Muscle of back (tissue), 13 donors: ENCODE measurements at places on chromosomes 3 and 15. TPM values are rescaled to one million over a fixed set of nuclear protein-coding genes. Genes with fewer than 3 reads are reported as not detected.

ATP13A4 gene
- polyA plus RNA-seq, result 1.1 TPM

- DNase-seq, result no peak
Observed at GRCh38 chr3:62361261-62361660, 12.1 kb downstream of the FEZF2 start.

DNA sequence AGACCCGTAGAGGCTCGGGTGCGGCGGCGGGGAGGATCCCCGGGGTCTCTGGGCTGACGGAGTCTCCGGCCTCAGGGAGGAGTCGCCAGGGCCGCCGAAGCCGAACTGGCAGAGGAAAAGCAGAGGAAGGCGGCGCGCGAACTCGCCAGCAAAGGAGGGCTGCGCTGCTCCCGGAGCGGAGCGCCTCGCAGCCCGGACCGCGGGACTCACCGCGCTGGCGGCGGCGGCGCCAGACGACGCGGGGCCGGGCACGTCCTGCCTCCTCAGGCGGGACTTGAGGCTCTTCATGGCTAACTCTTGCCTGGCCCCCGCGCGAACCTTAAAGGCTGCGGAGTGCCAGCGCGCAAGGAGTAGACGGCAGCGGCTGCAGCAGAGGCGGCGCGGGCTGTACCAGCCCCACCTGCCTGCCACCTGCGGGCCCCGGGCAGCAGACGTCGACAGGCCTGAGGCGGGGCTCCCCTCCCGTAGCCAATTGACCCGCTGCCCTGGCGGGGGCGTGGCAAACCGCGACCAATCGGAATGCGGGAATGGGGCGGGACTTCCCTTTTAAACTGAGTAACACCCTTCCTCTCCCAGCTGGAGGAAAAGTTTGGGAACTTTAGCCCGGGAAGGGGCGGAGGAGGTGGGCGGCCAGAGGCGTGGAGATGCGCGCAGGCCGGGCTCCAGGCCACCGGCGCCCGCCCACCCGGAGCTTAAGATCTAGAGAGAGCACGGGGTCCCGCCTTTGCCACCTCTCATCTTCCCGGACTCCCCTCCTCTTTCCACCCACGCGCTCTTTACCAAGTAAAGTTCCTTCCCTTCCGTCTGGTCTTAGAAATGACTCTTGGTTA is at the start of gene UACA:
Gene UACA, minus strand, starts transcription at position 439 of the 830 bp plus-strand sequence. Its CDS starts 151 bp downstream, at position 288.
- peak; percentile 99 for DNase-seq

DNA sequence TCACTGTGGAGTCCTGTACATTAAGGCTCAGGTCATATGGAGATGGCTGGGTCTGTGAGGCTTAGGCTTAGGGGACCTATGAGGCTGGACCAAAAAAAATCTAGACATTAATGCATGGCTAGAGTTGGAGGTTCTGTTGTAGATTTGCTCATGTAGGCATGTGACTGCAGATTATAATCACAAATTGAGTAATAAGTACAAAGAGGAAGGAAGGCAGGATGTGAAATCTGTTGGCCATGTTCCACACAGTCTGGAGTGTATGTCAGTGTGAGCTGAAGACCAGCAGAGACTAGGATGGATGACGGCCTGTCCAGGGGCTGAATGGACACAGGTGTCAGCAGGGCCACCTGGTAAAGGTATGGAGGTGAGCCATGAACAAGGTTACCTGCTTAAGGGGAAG is at the start of gene ST3GAL6:
Gene ST3GAL6, plus strand, starts transcription at position 265 of the 400 bp plus-strand sequence. CDS start 5,101 bp downstream, outside the sequence.
- DNase-seq, result peak; percentile 56

BNC1 gene
- 1.5 TPM for polyA plus RNA-seq

GRCh38 chr15:92003515-92004067 is 150.1 kb downstream of the SLCO3A1 start:
- no peak for DNase-seq

- DNase-seq, result no peak
Observed at GRCh38 chr3:110397115-110397514, 674.5 kb upstream of the NECTIN3 start.

- DNase-seq, result no peak
Observed at GRCh38 chr3:195075199-195075940, 195.6 kb downstream of the XXYLT1 start.

ASB14 gene
- polyA plus RNA-seq, result 0.42 TPM

ZNF710 gene
- 25.7 TPM for polyA plus RNA-seq

DNA sequence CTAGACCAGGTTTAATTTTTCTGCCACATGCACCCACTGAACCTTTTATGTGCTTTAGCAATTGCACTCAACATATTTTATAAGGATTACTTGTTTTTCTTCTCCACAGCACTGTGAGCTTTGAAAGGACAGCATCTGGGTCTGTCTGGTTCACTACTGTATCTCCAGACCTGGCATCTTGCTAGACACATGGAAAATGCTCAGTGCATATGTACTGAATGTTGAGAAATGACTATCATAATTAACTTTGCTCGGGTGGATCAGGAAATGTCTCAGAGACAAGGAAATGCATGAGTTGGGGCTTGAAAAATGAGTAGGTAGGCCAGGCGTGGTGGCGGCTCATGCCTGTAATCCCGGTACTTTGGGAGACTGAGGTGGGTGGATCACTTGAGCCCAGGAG is 40.2 kb downstream of the DOCK3 start:
- peak; percentile 5 for DNase-seq

THSD4 gene
- polyA plus RNA-seq, result 23.9 TPM

GOLGA8N gene
- polyA plus RNA-seq, result 12.5 TPM

DNA sequence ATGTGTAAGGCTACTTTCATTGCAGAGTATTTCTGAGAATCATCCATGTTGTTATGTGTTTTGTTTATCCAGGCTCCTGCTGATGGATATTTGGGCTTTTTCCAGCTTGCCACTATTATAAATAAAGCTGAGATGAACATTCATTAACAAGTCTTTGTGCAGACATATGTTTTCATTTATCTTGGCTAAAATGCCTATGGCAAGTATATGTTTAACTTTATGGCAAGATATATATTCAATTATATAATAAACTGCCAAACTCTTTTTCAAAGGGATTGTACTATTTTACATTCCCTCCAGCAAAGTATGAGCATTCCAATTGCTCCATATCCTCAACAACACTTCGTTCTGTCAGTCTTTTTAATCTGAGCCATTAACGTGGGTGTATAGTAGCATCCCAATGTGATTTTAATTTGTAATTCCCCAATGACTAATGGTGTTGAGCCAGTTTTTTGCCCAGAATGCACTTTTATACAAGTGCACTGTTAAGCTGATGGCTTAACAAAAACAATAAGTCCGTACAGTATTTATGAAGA is 452.4 kb downstream of the SHQ1 start:
- DNase-seq, result no peak
